ENCODE measurements at places on chromosomes 5 and 9.

DNA sequence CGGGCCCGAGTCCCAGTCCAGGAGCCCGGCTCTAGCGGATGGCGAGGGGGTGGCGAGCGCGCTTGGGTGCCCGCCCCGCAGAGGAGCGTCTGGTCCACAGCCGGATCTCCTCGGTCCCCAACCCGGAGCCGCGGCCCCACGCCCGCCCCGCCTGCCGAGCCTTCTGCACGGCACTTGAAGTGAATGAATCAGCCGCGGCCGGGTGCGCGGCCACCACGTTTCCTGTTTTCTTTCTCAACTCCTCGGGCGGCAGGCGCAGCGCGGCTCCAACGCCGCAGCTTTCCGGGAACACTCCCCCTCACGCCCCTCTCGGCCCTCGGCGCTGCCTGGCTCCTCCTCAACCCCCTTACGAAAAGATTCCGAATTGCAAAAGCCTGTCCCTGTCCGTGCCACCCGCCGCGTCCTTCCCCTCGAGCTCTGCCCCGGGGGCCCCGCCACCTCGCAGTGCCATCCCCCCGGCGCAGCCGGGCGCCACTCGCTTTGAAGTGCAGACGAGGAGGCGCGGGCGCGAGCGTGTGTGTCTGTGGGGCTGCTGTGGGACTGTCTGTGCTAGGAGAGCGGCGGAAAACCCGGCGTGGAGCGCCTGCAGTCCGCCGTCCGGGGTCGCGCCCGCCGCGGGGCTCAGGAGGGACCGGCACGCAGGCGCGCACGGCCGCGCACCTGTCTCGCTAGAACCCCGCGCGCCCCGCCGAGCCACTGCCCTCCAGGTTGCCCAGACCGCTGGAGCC is 456.6 kb downstream of the RAB3C start:
- DNase-seq = peak; percentile 80

DNA sequence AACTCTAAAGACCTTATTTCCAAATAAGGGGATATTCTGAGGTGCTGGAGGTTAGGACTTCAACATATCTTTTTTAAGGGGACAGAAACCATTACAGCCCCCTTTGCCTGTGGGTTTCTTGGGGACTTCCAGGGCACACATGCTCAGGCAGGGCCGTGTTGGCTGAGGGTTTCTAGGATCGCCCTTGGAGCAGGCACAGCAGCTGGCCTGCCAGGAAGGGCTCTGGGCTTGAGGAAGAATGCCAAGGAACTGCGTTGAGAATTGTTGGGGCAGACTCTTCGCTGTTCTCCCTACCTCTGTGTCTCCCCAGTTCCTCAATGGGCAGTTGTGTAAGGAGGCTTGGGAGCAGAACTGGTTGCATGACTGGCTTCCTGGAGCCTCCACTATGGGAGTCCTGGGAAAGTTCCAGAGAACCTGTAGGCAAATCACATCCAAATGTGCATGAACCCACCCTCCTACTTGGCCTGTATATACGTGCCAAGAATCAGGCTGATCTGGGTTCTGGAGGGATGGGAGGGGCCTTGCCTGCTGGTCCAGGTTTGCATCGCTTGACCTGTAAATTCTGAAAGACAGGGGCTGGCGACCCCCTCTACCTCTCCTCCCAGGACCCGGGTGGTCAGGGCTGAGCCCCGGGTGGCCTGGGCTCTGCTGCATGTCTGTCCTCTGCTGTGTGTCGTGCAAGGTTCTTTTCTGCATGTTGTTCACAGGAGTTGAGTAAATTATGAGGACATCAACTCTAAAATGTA is 65.5 kb downstream of the HSPA4 start:
- no peak for DNase-seq

GRCh38 chr9:111197256-111197655 is 132.8 kb downstream of the OR2K2 start:
- DNase-seq = no peak

GRCh38 chr5:45454114-45454513 is 242.1 kb downstream of the HCN1 start:
- DNase-seq = no peak

- no peak for DNase-seq
Observed at GRCh38 chr5:32589942-32590869, 4.8 kb downstream of the SUB1 start.
